Adipocyte (in vitro differentiated cells): ENCODE measurements at places on chromosomes 11 and 22.

GRCh38 chr11:89495951-89496350 lies 4.8 kb upstream of the NOX4 start:
- peak; percentile 93 for DNase-seq

DNA sequence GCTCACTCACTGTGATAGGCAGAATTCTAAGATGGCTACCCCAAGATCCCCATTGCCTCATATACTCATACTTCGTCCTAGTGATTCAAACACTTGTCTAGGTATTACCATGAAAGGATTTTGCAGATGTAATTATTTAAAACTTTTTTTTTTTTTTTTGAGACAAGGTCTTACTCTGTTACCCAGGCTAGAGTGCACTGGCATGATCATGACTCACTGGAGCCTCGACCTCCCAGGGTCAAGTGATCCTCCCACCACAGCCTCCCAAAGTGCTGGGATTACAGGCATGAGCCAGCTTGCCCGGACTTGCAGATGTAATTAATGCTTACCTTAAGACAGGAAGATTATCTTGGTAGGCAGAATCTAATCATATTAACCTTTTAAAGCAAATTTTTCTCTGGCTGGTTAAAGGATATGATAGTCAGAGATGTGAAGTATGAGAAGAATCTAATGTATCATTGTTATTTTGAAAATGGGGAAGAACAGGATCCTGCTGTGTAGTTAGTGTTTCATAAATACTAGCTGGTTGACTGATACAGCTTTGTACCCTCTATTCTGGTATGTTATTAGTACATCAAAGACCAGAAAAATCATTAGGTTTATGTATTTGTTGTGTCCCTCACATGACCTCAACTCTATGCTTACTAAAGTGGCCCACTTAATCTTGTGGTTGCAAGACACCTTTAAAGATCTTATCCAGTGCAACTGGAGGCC lies 35.5 kb downstream of the C2CD3 start:
- no peak for DNase-seq

DNA sequence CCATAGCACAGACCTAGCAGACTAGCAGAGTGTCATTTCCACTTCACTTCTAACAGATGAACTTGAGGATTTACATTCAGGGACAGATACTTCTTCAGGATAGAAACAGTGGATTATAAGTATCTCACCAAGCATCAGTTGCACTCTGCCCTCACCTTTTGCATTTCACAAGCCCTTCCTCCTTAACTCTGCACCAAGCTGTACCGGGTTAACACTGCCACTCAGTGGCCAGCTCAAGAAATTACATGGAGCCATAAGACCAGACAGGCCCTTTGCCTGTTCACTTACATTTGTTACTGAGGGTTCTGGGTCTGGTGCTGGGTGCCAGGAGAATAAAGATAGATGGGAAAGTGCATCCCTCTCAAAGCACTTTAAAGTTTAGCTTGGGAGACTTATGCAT lies 309.8 kb downstream of the SHANK2 start:
- no peak for DNase-seq

GRCh38 chr11:107044503-107044902 lies 26.2 kb upstream of the GUCY1A2 start:
- DNase-seq = no peak

DNA sequence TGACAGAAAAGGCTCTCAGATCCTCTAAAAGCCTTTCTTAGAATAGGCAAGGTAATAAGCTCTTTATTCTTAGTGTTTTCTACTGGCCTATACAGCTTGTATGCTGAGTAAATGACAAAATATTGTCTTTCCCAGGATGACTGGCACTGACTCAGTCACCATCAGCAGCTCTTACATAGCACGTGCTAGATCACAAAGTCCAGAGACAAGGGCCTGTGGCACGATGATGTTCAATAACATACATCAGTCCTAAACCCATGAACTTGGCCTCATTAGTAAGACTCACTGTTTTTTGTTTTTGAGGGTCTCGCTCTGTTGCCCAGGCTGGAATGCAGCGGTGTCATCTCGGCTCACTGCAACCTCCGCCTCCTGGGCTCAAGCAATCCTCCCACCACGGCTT lies 42.7 kb downstream of the CELF1 start:
- DNase-seq = no peak

DNA sequence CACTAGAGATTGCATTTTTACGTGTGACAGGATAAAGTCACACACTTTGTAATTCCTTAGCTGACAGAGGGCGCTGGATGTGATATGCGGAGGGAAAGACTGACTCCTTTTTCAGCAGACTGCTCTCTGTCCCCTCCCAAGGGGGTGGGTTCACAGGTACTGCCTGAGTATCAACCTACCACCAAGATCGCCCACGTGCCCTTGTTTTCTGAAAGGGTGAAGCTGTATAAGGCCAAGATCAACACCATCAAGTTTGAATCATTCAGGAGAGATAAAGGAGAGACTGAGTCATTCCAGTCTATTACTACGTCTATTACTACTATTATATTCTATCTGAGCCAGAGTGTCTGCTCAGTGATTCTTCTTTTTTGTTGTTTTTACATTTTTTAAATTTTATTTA lies 30.7 kb downstream of the BUD13 start:
- DNase-seq = peak; percentile 15

GRCh38 chr11:26992031-26992541 lies 1.8 kb upstream of the FIBIN start:
- DNase-seq = peak; percentile 93
